Large intestine (tissue), 12 donors: ENCODE measurements at places on chromosomes 7 and 10. TPM values are rescaled to one million over a fixed set of nuclear protein-coding genes. Genes with fewer than 3 reads are reported as not detected.

- no peak for DNase-seq
These were observed 2.0 kb upstream of the CALD1 start for GRCh38 chr7:134777470-134777869.

GRCh38 chr10:95341716-95342130, 50.9 kb upstream of the PDLIM1 start:
- peak; percentile 54 for DNase-seq

- DNase-seq, result no peak
These were observed 83.9 kb upstream of the SMIM30 start for GRCh38 chr7:113202284-113202683.

DNA sequence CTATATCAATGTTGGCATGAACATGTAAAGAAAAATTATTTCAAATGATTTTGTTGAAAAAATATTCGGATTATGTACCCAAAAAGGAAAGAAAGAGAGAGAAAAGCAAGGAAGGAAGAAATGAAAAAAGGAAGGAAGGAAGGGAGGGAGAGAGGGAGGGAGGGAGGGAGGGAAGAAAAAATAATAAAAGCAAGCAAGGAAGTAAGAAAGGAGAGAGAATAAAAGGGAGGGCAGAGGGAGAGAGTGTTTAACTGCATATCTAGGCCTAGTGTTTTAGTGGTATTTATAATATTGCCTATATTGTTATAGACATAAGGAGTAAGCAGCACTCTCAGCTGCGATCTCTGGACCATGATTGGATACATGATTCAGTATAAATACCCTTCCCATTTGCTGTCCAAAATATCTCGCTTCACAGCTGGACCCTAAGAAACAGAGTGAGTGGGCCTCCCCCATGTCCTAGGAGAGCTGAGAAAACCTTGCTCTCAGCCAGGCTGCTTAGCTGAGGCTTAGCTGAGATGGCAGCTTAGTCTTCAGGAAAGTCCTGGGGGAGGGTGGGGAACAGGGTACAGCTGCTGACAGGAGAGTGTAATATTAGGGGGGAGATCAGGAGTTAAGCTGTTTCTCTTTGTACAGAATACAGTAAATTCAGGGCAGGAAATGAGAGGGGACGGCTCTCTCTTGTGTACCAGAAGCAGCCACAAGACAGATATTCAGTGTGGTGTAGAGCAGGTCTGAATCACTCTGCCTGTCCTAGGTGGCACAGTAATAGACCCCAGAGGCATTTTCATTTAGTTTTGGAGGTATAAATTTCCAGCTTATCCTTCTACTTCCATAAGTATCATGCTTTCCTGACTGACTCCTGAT, 66.8 kb upstream of the TARP start:
- peak; percentile 17 for DNase-seq

DNA sequence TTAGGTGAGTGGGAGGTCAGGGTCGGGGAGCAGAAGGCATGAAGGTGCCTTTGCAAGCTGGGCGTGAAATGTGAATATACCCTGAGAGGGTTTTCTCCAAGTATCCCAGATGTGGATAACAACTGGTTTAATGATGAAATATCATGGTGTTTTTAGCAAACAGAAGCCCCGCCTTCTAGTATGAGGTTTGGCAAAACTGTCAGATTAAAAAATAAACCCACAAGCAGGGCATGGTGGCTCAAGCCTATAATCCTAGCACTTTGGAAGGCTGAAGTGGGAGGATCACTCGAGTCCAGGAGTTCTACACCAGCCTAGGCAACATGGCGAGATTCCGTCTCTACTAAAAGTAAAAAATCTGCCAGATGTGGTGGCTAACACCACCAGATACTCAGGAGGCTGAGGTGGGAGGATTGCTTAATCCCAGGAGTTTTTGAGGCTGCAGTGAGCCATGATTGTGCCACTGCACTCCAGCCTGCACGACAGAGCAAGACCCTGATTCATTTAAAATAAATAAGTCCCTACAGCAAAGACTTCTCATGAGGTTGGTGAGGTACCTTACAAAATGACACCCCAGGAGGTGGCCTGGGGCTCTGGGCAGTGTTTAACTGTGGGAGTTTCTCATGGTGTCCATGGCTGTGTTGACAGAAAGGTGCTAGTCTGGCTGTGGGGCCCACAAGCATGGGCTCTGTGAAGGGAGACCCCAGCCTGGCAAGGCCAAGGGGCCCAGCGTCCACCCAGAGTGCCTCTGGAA, 6.7 kb upstream of the PWWP2B start:
- DNase-seq, result no peak

GRCh38 chr7:140297192-140297591, 101.1 kb downstream of the SLC37A3 start:
- DNase-seq, result no peak

GRCh38 chr10:47314416-47314970, 7.8 kb upstream of the GDF2 start:
- DNase-seq, result no peak

DNA sequence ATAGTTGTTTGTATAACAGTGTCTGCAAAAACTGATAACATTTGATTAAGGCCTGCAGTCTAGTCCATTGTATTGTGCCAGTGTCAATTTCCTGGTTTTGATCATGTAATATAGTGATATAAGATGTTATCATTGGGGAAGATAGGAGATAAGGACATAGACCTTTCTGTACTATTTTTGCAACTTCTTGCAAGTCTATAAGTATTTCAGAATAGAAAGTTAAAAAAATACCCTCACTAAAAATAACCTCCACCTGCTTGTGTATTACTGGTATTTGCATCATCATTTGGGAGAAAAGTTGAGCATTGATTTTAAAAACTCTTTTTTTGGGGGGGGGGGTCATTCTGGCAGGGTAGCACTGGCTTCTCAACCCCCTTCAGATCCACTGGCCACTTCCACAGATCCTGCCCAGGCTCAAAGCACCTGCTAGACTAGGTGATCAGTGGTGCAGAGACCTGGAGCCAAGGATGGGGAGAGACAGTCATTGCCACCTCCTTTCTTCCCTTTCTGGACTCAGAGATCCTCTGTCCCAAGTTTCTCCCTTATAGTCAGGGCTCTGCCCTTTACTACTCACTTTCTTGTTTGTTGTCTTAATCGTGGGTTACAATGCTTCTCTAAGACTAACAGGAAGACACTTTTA, 103.0 kb downstream of the RBM20 start:
- no peak for DNase-seq

- DNase-seq, result no peak
These were observed 4.4 kb downstream of the SEMA3A start for GRCh38 chr7:84190016-84190705.

DNA sequence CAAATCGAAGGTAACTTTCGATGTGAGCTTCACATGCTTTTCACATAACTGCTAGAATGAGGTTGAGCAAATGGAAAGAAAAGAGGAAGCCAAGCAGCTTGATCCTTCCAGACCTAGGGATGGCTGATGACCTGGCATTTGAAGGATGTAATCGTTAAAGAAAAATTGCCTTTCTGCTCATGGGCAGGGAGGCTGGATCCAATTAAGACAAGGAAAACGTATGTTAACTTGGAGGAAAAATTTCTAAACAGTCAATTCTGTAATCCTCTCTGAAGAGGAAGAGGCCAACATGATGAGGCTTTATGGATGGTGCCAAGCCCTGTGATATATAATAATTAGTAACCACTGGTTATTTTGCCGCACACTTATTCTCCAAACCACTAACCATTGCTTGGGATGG, 12.5 kb downstream of the GRK5 start:
- DNase-seq, result no peak

- DNase-seq, result no peak
These were observed 191.2 kb downstream of the DYNC1I1 start for GRCh38 chr7:95963446-95963990.

Gene EXOC6
- 20.3 TPM for polyA plus RNA-seq

Gene CAV2
- polyA plus RNA-seq, result 50.1 TPM

Gene GRM3
- 0.16 TPM for polyA plus RNA-seq

Gene DYNC1I1
- polyA plus RNA-seq, result 1.2 TPM

Gene SPDYE9
- 0.37 TPM for polyA plus RNA-seq

Gene CNPY1
- not detected for polyA plus RNA-seq

Gene EVX1
- polyA plus RNA-seq, result not detected
